ENCODE measurements at places on chromosomes 1 and 21.

GRCh38 chr1:61865646-61866220 is 123.5 kb downstream of the PATJ start:
- no peak for DNase-seq
- no peak overlapping the region for H3K4me3 ChIP-seq
- H3K36me3 ChIP-seq = peaks cover 6% of the 10 kb centered on the region
- H3K27me3 ChIP-seq = no peaks in the 10 kb centered on the region

DNA sequence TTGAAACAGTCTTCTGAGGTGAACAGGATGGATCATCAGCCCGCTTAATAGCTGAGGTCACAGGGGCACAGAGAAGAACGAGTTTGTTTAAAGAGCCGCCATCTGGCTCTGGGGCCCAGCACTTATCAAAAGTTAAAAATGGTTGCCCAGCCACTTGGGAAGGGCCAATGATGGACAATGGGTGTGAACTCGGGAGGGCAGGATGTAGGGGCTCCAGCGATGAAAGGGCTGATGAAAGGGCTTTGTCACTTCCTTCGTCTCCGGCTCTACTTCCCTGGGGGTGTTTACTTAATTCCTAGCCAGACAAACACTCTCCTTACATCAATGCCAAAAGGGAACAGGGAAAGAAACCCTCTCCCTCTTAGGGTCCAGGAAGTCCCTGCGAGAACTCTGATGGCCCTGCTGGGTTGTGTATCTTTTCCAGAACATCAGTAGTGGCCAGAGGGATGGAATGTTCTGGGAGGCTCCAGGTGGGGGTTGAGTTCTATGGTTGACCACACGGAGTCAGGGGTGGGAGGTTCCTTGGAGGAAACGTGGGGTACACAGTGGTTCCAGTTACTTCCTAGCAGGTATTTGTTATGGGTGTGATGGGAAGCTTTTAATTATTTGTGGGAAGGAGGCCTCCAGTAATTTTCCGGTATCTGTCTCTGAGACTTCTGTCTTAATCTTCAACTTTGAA is 9.0 kb upstream of the ABCG1 start:
- no peak overlapping the region for H3K27ac ChIP-seq
- no peaks in the 10 kb centered on the region for H3K4me1 ChIP-seq
- H3K4me3 ChIP-seq = no peak overlapping the region
- no peak for DNase-seq
- H3K27me3 ChIP-seq = no peaks in the 10 kb centered on the region

DNA sequence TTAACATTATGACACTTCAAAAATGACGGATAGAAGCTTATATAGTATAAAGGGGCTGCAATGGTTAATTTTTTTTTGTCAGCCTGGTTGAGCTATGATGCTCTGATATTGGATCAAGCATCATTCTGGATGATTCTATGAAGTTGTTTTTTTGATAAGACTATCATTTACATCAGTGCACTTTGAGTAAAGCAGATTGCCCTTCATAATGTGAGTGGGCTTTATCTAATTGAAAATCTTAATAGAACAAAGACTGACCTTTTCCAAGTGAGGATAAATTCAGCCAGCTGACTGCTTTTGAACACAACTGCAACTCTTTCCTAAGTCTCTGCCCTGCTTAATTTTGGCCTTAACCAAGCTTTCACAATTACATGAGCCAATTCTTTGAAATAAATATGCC is 1476.2 kb downstream of the NCAM2 start:
- H3K4me1 ChIP-seq = no peaks in the 10 kb centered on the region
- no peaks in the 10 kb centered on the region for H3K36me3 ChIP-seq
- DNase-seq = no peak
- no peak overlapping the region for H3K27ac ChIP-seq

DNA sequence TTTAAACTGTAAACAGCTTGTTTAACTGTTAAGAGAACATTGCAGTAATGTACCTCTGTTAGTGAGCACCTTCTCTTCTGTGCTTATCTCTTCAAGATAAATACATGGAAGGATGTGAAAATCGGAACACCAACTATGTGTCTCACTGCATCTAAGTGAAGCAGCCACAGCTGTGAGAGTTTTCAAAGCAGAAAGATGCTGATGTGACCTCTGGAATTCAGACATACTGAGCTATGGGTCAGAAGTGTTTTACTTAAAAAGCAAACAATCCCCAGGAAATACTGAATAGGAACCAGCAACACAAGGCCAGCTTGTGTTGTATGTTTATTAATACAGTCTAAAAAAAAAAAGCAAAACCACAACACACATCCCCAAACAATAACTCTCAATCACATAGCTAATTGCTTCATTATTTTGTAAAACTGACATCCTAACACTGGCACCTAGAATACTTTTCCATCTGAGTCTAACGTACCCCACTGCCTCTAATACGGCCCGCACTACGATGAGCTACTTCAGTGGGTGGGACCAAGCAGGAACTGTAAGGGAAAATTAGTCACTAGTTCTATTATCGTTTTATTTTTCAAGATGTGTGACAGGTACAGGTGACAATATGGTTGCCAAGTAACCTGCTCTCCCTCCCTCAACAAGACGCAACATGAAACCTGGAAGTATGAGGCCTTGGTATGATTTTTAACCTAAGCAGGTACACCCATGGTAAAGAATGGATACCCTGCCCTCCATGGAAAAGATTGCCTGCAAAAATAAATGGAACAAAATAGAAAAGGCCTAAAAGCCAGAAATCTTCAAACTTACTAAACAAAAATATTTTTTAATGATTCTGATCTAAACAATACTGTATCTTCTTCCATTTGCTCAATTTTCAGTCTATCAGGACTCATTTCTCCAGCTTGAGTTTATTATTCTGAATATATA is 13.9 kb downstream of the ERRFI1 start:
- no peak for DNase-seq
- no peaks in the 10 kb centered on the region for H3K27me3 ChIP-seq
- no peak overlapping the region for H3K4me3 ChIP-seq
- H3K27ac ChIP-seq = no peak overlapping the region
- peaks cover 9% of the 10 kb centered on the region for H3K4me1 ChIP-seq

GRCh38 chr1:18481921-18482701 is 1.4 kb downstream of the KLHDC7A start:
- H3K27ac ChIP-seq = no peak overlapping the region
- DNase-seq = no peak
- H3K4me3 ChIP-seq = no peak overlapping the region
- no peaks in the 10 kb centered on the region for H3K36me3 ChIP-seq
- no peaks in the 10 kb centered on the region for H3K27me3 ChIP-seq
- H3K4me1 ChIP-seq = peaks cover 4% of the 10 kb centered on the region
